ENCODE measurements at places on chromosomes 4 and X.

DNA sequence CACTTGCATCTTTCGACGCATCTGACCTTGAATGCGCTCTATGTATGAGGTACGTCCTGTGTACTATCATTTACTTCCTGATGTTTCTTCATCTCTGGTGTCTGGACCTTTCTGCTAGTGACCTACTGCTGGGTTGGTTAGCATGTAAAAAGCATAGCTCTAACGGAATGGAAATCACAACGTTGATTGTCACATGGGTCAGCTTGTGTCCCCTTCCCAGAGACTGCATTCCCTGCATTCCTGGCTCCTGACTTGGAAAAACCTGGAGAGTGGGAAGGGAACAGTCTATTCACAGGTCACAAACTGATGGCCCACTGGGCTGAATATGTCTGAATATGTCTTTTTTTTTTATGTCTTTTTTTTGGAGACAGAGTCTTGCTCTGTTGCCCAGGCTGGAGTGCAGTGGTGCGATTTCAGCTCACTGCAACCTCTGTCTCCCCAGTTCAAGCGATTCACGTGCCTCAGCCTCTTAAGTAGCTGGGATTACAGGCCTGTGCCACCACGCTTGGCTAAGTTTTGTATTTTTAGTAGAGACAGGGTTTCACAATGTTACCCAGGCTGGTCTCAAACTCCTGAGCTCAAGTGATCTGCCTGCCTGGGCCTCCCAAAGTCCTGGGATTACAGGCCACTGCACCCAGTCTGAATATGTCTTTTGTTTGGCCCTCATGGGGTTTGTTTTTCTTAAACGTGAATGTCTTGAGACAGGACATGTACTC lies 16.3 kb downstream of the LONRF3 start:
- no peak for DNase-seq

- DNase-seq, result no peak
Observed at GRCh38 chr4:147786531-147786930, 54.6 kb downstream of the ARHGAP10 start.

GRCh38 chr4:4529392-4529791 lies 12.5 kb downstream of the STX18 start:
- DNase-seq, result no peak

DNA sequence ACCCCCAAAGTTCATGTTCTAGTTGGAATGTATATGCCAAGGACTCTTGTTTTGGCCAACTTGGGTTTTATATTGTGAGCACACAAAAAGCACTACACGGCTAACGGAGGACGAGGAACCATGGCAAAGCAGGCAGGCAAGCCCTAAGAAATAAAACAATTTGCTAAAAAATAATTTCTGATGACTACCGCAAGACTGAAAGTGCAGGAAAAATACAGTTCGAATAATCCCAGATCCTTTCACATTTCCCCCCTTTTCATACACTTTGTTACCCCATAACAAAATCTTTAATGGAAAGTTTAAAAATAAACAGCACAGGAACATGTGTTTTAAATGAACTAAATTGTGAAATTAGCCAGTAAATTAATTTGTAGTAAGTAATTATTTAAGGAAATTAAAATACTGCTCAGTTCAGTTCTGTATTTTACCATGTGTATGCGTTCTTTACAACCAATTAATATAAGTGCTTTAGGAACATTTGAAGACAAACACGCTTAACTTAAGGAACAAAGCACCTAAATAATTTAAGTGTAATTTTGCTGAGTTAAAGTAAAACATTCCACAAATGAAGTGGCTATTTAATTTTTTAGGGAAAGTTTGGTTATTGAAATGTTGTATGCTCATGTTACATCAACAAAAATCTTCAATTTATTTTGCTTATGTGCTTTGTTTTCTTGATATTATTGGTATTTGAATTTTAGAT lies 12.4 kb upstream of the PITX2 start:
- DNase-seq, result no peak

GRCh38 chr4:37628977-37629609 lies 57.1 kb downstream of the RELL1 start:
- DNase-seq, result peak; percentile 77

DNA sequence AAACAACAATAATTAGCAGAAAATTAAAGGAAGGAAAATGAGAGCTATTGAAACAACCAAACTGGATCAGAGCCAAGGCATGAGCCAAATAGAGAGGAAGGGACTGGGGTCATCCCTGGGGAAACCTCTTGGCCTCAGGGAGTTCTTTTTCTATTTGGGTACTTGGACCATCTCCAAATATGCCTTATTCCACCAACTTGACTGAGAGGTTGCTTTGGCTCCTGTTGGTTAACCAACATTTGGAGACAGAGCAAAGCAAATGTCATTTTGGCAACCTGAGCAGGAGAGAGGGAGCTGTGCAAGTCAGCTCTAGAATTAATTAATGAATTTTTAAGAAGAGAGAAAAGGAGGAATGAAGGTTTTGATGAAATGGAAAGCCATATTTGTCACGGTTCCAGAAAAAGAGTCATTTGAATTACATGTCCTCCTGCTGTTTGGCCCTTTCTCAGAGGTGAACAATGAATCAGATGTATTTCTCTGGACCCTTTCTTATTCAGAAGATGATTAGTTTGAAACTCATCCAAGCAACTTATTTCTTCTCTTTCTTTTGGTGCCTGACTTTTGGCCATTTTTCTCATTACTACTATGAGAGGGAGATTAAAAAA lies 119.1 kb downstream of the CNKSR2 start:
- no peak for DNase-seq

DNA sequence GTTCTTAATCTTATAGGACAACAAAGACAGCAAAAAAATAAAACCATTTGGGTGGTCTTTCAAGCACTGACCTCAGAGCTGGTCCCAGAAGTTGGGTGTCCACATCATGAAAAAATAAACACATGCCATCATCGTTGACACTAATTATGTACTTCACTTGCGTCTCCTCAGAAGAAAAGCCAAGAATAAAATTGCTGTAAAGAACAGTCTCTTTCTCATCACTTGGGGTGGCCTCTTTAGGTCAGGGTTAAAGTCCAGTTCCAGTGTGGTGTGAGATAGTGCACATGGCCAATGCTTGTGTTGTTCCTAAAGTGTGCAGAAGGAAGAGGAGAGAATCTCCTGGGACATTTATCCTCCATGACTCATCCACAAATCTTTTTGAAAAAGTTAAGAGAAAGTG lies 49.5 kb upstream of the IBSP start:
- no peak for DNase-seq

GRCh38 chr4:17762726-17763125 lies 18.7 kb downstream of the FAM184B start:
- no peak for DNase-seq

DNA sequence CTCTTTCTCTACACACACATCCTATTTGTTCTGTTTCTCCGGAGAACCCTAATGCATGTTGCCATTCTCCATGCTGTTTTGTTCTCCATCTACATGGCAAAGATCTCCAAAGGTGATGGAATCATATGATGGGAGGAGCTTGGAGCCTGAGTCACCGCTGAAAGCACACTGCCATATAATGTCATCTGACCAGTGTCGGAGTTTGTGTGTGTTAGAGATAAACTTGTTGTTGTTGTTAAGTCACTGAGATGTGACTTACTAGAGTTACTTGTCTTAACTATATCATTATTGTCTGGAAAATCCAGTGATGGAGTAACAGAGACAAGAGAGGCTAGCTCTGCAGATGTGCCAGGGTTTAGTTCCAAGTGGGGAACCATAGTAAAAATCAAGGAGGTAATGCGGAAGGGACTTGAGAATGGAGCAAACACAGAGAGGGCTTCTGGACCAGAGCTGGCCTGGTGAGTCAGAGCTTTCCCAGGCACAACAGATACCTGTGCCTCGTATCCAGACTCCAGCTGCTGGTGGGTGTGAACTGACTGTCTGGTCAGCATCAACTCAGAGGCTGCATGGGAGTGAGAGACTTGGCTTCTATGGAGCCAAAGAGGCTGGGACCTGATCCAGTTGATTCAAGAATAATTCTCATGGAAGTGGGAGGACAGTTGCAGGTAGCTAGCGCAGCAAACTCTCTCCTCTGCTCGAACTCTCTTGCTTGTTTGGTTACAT lies 30.6 kb upstream of the CCKAR start:
- DNase-seq, result no peak

DNA sequence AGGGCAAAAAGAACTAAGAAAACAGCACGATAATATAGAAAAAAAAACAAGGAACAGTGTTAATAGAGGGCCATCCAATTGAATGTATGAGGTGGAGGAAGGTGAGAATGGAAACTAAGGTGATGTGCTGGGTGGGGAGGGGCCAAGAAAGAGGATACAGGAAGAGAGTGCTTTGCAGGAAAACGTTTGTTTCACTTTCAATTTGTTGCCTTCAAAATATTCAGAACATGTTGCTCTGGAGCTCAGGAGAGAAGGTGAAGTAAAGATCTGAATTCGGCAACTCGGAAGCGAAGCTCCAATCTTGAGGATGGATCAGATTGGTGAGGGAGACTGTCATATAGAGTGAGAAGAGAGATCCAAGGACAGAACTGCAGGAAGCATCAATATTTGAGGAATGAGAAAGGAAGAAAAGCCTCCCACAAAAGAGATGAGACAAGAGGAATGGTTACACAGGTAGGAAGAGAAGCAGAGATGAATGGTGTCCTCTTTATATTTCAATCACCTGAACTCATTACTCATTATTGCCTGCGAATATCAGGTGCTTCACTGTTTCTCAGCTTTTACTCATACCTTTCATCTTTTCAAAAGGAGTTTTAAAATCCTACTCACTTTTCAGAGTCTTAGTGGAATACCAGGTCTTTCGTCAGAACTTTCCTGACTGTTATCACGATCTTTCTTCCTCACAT lies 14.7 kb upstream of the SEC24D start:
- peak; percentile 21 for DNase-seq

- no peak for DNase-seq
Observed at GRCh38 chr4:38914854-38915253, 47.2 kb downstream of the FAM114A1 start.

DNA sequence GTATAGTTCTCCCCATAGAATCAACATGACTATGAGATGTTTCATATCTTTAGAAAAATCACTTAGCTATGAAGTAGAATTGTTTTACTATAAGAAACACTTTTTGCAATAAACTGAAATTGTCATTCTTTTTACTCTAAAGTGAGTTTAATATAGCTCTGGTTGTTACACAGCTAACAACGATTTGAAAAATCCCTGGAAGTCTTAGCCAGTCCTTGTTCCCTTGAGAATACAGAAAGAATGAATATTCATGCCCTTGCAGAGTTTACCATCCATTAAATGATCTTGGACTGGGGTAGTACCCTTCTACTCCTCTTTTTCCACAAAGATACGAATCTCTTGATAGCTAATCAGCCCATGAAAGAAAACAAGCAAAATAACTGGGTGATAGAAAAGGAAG lies 141.8 kb downstream of the JADE1 start:
- no peak for DNase-seq

GRCh38 chr4:77355731-77356130 lies 198.7 kb downstream of the CCNG2 start:
- no peak for DNase-seq

DNA sequence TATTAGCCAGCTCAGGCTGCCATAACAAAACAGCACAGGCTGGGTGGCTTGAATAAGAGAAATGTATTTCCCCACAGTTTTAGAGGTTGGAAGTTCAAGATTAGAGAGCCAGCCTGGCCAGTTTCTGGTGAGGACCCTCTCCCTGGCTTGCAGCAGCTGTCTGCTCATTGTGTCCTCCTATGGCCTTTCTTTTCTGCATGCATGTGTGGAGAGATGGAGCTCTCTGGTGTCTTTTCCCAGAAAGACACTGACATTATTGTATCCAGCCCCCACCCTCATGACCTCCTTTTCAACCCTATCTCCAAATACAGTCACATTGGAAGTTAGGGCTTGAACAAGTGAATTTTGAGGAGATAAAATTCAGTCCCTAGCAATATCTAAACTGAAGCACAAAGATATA lies 263.8 kb upstream of the PABPC4L start:
- DNase-seq, result no peak

DNA sequence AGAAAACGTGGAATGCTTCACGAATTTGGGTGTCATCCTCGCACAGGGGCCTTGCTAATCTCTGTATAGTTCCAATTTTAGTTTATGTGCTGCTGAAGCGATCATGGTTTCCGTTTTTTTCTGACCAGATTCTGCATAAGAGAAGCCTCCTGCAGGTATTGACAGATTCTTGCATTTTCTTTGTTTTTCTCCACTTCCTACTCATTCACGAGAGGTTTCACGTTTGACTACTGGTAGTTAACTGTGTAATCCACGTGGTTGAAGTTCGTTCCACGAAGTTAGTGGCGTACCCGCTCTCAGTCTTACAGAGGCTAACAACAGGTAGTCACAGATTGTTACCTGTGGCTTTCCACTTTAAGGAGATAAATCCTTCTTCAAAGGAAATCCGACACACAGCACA lies 12.1 kb upstream of the TRIML2 start:
- DNase-seq, result no peak

GRCh38 chr4:142447009-142447408 lies 399.1 kb downstream of the INPP4B start:
- DNase-seq, result no peak

GRCh38 chr4:38605181-38605752 lies 58.7 kb upstream of the KLF3 start:
- no peak for DNase-seq

- DNase-seq, result peak; percentile 71
Observed at GRCh38 chrX:81206476-81206875, 4.6 kb downstream of the SH3BGRL start.

- DNase-seq, result no peak
Observed at GRCh38 chr4:177256950-177257349, 52.7 kb upstream of the NEIL3 start.

GRCh38 chr4:46274717-46275116 lies 115.2 kb downstream of the GABRA2 start:
- no peak for DNase-seq

GRCh38 chr4:144820011-144820727 lies 174.2 kb downstream of the HHIP start:
- DNase-seq, result no peak

GRCh38 chr4:187172340-187172761 lies 448.7 kb upstream of the FAT1 start:
- DNase-seq, result no peak

- DNase-seq, result peak; percentile 96
Observed at GRCh38 chr4:139872274-139872673, 206.7 kb downstream of the MGST2 start.

GRCh38 chr4:33980361-33980760 lies 2264.0 kb downstream of the ARAP2 start:
- DNase-seq, result no peak

- DNase-seq, result peak; percentile 56
Observed at GRCh38 chr4:78310007-78310739, 241.4 kb upstream of the ANXA3 start.

Data from inflammatory macrophage treated with lipopolysaccharide for 4 hours (primary cell).